Muscle of leg (tissue), 16 donors: ENCODE measurements at places on chromosomes 12 and 14. TPM values are rescaled to one million over a fixed set of nuclear protein-coding genes. Genes with fewer than 3 reads are reported as not detected.

DNA sequence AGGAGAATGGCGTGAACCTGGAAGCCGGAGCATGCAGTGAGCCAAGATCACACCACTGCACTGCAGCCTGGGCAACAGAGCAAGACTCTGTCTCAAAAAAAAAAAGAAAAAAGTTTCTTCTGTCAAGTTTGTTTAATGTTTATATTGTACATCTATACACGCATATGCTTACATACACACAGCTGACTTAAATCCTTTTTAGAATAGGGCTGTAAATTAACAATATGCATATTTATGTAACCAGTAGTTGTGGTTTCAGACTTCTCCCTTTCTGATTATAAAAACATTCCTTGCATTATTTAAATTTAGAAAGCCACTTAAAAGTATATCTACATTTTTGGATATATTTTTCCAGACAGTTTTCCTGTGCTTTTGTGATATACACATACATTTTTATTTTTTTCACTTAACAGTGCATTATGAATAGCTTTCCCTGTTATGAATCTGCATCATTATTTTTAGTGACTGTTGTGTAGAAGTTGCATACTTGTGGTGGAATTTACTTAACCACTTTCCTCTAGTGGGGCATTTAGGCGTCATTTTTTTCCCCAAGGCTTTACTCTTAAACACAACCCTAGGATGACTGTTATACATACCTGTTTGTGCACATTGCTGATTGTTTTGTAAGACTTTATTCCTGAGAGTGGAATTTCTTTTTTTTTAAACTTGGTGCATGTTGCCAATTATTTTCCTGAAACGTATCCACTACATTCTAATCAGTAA lies 29.4 kb downstream of the POLR3B start:
- no peak for DNase-seq

GRCh38 chr12:88889326-88890110 lies 309.2 kb upstream of the KITLG start:
- no peak for DNase-seq

DNA sequence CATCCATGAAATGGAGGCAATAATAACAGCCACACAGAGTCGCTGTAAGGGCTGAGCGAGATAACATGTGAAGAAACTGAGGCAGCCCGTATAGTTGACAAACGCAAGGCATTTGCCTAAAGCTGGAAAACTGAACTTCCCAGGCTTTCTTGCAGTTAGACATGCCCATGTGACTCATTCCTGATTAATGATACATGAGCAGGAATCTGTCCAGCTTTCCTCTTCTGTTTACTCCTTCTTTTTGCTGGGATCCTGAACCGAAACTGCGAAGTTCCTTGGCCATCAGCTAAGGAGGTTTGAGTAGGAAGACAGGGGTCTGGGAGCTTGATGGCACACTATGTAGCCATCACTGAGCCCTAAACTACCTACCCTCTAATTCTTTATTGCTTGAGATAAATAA lies 52.2 kb downstream of the ST8SIA1 start:
- peak; percentile 85 for DNase-seq

DNA sequence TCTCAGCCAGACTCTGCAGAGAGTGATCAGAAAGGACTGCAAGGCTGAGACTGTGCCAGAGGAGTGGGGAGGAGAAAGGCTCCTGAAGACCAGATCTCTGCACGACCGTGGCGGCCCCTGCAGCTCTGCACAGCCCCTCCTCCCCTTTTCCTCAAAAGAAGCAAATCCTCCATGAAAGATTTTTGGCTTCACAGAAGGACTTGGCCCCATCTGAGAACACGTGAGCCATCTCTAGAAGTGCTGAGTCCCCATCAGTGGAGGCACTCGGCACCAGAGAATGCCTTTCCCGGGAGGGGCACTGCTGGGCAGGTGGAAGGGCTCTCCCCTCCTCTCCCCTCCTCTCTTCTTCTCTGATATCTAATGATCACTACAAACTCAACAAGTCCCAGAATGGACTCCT lies 6.8 kb downstream of the FIGNL2 start:
- DNase-seq: peak; percentile 81

GRCh38 chr12:14408208-14408607 lies 42.7 kb downstream of the ATF7IP start:
- peak; percentile 61 for DNase-seq

DNA sequence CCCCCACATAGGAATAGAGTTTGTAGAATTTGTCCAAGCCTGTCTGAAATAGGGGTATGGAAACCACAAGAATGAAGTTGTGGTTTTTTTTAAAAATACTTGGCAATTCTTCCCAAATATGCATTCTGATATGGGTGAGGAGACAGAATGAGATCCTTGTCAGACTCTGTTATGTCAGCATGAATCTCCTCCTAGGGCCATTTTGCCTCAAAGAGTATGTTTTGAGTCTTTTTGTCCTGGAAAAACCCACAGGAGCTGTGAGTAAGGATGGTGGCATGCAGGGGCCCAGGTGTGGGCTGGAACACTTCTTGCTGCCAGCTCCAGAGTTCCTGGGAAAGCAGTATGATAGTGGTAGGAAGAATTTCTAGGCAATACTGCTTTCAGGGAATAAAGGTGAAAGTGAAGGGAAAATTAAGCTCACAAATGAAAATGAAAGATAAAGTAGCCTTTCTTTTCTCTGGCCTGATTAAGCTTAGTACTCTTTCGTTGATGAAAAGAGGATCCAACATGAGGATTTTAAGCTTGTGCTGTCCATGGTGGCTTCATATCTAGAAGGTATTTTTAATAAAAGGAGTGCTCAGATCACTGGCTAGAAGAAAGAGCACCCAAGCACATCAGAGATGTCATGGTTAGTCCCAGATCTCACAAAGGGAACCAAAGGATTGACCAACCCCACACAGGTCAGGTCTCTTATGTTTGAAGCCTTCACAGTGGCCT lies 130.8 kb downstream of the LLPH start:
- no peak for DNase-seq

DNA sequence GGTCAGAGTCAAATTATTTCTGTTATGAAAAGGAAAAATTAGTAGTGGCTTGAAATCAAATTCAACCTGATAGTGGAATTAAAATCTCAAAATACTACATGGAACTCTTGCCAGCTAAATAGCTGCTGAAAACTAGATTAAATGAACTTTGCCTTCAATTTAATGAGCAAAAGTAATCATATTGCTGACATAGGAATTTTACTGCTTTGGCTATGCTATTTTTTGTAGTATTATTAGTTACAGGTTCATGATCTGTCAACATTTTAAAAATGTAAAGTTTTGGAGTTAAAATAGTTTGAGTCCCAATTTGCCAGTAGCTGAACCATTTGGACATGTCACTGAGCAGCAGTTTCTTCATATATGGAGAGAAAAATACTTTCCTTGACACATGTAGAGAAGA lies 81.4 kb downstream of the RERGL start:
- DNase-seq: no peak

GRCh38 chr12:5081016-5081415 lies 37.3 kb downstream of the KCNA5 start:
- DNase-seq: peak; percentile 69

DNA sequence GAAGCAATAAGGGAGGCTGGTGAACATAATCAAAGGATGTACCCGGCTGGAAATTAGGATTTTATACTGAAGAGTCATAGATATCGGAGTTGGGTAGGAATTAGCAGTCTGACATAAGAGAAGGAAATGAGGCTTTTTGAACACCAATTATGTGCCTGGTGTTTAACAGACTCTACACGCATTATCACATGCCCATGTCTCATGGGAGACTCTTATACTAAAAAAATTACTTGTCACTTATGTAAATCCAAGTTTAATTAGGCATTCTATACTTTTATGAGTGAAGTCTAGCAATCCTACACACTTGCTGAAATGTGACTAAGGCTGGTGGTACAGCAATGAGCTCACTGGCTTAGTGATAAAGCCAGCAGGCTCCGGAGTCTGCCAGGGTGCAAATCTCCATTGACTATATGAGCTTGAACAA lies 93.5 kb downstream of the NUAK1 start:
- DNase-seq: no peak

DNA sequence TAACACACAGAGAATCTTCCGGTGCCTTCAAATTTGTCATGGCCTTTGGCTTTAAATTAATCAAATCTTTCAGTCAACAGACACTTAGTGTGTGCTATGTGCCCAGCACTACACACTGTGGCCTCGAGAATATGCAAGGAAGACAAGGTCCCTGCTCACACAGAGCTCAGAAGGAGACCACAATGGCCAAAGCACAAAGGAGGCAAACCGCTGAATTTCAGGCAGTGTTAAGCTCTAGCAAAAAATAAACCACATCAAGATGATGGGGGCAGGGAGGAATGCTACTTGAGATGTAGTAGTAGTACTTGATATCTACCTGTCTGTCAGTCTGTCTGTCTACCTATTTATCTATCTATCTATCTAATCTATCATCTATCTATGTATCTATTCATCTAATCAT lies 227.9 kb downstream of the TMEM132D start:
- no peak for DNase-seq

DNA sequence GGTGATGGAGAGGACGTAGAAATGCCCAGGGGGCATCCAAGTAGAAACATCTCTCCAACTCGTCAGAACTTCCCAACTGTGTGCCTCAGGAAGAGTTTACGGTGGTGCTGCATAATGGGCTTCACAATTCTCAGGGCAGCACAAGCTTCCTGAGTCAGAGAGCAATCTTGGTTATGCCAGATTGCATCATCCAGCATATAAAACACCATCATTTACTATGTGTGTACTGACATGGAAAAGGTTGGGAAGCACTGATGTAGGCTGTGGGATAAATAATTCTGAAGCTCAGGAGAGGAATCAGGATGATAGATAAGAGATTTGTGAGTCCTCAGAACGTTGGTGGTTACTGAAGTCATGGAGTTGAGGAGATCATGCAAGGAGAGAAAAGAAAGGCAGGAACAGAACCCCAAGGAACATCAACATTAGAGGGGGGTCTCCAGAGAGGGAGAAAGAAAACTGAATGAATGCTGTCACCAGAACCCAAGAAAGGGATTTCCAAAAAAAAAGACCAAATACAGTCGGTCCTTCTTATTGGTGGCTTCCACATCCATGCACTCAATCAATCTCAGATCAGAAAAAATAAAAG lies 4.7 kb upstream of the NCKAP5L start:
- no peak for DNase-seq

CLEC1B gene
- polyA plus RNA-seq: not detected

SLC35F4 gene
- 0.27 TPM for polyA plus RNA-seq

SYNDIG1L gene
- not detected for polyA plus RNA-seq
